Aorta (tissue), 5 donors: ENCODE measurements at places on chromosomes 7 and 10. TPM values are rescaled to one million over a fixed set of nuclear protein-coding genes. Genes with fewer than 3 reads are reported as not detected.

COL28A1 gene
- 1.6 TPM for total RNA-seq

CRHR2 gene
- 0.23 TPM for total RNA-seq

POM121C gene
- total RNA-seq, result 38.2 TPM

LRRN3 gene
- total RNA-seq, result 0.51 TPM

HMX3 gene
- not detected for total RNA-seq

FAM13C gene
- total RNA-seq, result 49.7 TPM

STX1A gene
- 14.7 TPM for total RNA-seq

CNTNAP2 gene
- total RNA-seq, result not detected

MACC1 gene
- total RNA-seq, result 1.7 TPM

MOGAT3 gene
- not detected for total RNA-seq

CHN2 gene
- total RNA-seq, result 22.0 TPM

AKR1B15 gene
- not detected for total RNA-seq

EPO gene
- total RNA-seq, result not detected

FGFR2 gene
- 13.1 TPM for total RNA-seq

GRCh38 chr7:35992436-35992835 lies 160.6 kb upstream of the EEPD1 start:
- peaks cover 1% of the 10 kb centered on the region for H3K4me1 ChIP-seq
- no peaks in the 10 kb centered on the region for H3K36me3 ChIP-seq
- no peaks in the 10 kb centered on the region for H3K27me3 ChIP-seq
- H3K4me3 ChIP-seq, result no peak overlapping the region

GRCh38 chr10:89078724-89079672 lies 88.4 kb downstream of the FAS start:
- H3K36me3 ChIP-seq, result no peaks in the 10 kb centered on the region
- no peaks in the 10 kb centered on the region for H3K27me3 ChIP-seq

DNA sequence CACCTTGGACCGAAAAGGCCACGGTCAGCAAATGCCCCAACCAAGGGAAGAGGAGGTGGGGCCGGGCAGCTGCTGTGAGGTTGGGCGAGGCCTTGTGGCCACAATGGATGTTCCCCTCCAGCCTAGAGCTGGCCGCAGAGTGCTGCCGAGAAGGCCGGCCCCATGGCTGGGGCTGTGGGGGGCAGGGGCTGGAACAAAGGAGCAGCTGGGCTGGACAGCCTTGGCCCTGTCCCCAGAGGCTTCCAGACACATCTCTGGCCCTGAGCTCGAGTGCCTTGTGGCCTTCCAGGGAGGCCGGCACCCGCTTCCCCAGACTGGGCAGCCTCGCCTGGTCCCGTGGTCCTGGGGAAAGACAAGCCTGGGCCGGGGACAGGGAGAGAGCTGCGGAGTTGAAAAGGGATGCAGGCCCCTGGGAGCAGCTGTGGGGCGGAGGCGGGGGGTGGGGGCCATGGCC lies 88.0 kb downstream of the PDGFA start:
- no peak for DNase-seq
- H3K4me1 ChIP-seq, result no peaks in the 10 kb centered on the region
- H3K4me3 ChIP-seq, result no peak overlapping the region
- H3K27me3 ChIP-seq, result no peaks in the 10 kb centered on the region
- H3K27ac ChIP-seq, result no peak overlapping the region

- no peaks in the 10 kb centered on the region for H3K4me1 ChIP-seq
- H3K27me3 ChIP-seq, result no peaks in the 10 kb centered on the region
- H3K27ac ChIP-seq, result no peak overlapping the region
- no peak for DNase-seq
Measured at GRCh38 chr10:130040351-130040750, 70.3 kb downstream of the C10orf143 start.

DNA sequence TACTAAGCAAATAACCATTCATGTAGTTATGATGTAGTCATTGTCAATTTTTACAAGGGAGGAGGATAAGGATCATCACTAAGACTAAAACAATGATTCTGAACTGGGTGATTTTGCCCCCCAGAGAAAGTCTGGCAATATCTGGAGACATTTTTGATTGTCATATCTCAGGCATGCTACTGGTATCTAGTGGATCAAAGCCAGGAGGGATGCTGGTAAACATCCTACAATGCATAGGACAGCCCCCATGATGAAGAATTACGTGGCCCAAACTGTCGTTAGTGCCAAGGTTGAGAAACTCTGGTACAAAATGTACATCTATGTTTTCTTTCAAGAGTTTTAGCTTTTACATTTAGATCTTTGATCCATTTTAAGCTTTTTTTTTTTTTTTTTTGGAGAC lies 57.3 kb downstream of the GBF1 start:
- no peak for DNase-seq
- no peak overlapping the region for H3K4me3 ChIP-seq
- no peak overlapping the region for H3K27ac ChIP-seq
- peaks cover 4% of the 10 kb centered on the region for H3K4me1 ChIP-seq
- no peaks in the 10 kb centered on the region for H3K27me3 ChIP-seq
- no peaks in the 10 kb centered on the region for H3K36me3 ChIP-seq

- H3K27ac ChIP-seq, result no peak overlapping the region
- no peaks in the 10 kb centered on the region for H3K27me3 ChIP-seq
- no peak overlapping the region for H3K4me3 ChIP-seq
- no peak for DNase-seq
- no peaks in the 10 kb centered on the region for H3K4me1 ChIP-seq
Measured at GRCh38 chr10:71404503-71405295, 8.0 kb downstream of the CDH23 start.

DNA sequence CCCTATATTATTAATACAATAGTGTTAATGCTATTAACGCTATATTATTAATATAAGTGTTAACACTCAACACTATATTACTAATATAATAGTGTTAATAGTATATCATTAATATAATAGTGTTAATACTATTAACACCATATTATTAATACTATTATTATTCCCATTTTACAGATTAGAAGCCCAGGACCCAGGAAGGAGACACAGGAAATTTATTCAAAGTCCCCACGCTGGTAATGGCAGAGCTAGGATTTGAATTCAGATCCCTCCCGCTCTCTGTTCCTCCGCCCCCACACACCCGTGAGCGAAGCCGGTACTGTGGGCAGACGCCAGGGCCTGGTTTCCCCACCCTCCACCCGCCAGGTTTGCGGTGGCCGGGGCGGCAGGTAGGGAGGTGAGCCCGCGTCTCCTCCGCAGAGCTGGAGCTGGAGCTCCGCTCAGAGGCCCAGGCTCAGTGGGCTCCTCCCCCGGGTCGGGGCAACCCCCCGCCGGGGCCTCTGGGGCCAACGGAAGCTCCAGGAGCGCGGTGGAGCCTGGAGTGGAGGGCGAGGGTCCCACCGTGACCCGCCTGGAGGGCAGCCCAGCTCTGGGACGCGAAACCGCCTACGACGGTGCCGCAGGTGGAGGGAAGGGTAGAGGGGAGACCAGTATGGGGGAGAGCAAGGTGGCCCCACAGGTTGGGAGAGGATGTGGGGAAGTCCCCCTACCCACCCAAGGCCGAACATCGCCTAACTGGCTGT lies at the start of gene TMEM225B:
TSS of gene TMEM225B (plus strand) at position 506 of the 740 bp plus-strand sequence. CDS start 6,122 bp downstream, outside the sequence.
- H3K4me1 ChIP-seq, result no peaks in the 10 kb centered on the region
- H3K27ac ChIP-seq, result no peak within 1 kb of the TSS
- no peak within 1 kb of the TSS for H3K4me3 ChIP-seq
- no peaks in the 10 kb centered on the region for H3K36me3 ChIP-seq
- DNase-seq, result no peak

- no peak overlapping the region for H3K27ac ChIP-seq
- no peaks in the 10 kb centered on the region for H3K36me3 ChIP-seq
- H3K27me3 ChIP-seq, result no peaks in the 10 kb centered on the region
- DNase-seq, result no peak
- H3K4me3 ChIP-seq, result no peak overlapping the region
Measured at GRCh38 chr7:101985903-101986734, 168.7 kb downstream of the CUX1 start.

DNA sequence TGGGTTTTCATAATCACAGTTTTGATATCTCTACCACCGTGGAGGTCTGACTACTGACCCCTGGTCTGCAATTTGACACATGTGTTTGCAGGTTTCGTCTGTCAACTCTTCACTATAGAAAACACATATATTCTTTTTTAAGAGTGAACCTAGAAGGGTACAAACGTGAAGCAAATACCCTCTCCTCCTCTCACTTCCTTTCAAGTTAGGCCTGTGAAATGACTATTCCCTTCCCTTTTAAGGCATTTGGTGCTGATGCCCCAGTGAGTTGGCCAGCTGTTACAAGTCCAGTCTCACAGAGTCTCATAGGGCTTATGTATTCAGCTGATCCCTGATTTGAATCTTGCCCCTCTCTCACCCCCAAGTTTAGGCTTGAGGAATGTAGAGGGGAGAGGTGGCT lies 742.0 kb upstream of the IGFBP3 start:
- no peaks in the 10 kb centered on the region for H3K36me3 ChIP-seq
- no peaks in the 10 kb centered on the region for H3K4me1 ChIP-seq
- no peak for DNase-seq
- H3K27ac ChIP-seq, result no peak overlapping the region
- no peaks in the 10 kb centered on the region for H3K27me3 ChIP-seq

GRCh38 chr10:28480628-28480965 lies 52.3 kb upstream of the WAC start:
- H3K27ac ChIP-seq, result no peak overlapping the region
- no peak overlapping the region for H3K4me3 ChIP-seq
- no peaks in the 10 kb centered on the region for H3K36me3 ChIP-seq
- DNase-seq, result no peak

- no peaks in the 10 kb centered on the region for H3K4me1 ChIP-seq
- H3K36me3 ChIP-seq, result no peaks in the 10 kb centered on the region
- DNase-seq, result no peak
- H3K27ac ChIP-seq, result no peak overlapping the region
- H3K4me3 ChIP-seq, result no peak overlapping the region
- H3K27me3 ChIP-seq, result no peaks in the 10 kb centered on the region
Measured at GRCh38 chr10:35765066-35765527, 123.0 kb upstream of the FZD8 start.

GRCh38 chr10:31343551-31343950 lies 24.5 kb downstream of the ZEB1 start:
- H3K27me3 ChIP-seq, result no peaks in the 10 kb centered on the region
- no peak for DNase-seq
- H3K36me3 ChIP-seq, result no peaks in the 10 kb centered on the region
- no peak overlapping the region for H3K27ac ChIP-seq
- no peak overlapping the region for H3K4me3 ChIP-seq

- no peaks in the 10 kb centered on the region for H3K4me1 ChIP-seq
- no peak overlapping the region for H3K4me3 ChIP-seq
- H3K27me3 ChIP-seq, result no peaks in the 10 kb centered on the region
- H3K36me3 ChIP-seq, result peaks cover 4% of the 10 kb centered on the region
- DNase-seq, result no peak
Measured at GRCh38 chr7:128849804-128850490, 12.7 kb upstream of the ATP6V1F start.

DNA sequence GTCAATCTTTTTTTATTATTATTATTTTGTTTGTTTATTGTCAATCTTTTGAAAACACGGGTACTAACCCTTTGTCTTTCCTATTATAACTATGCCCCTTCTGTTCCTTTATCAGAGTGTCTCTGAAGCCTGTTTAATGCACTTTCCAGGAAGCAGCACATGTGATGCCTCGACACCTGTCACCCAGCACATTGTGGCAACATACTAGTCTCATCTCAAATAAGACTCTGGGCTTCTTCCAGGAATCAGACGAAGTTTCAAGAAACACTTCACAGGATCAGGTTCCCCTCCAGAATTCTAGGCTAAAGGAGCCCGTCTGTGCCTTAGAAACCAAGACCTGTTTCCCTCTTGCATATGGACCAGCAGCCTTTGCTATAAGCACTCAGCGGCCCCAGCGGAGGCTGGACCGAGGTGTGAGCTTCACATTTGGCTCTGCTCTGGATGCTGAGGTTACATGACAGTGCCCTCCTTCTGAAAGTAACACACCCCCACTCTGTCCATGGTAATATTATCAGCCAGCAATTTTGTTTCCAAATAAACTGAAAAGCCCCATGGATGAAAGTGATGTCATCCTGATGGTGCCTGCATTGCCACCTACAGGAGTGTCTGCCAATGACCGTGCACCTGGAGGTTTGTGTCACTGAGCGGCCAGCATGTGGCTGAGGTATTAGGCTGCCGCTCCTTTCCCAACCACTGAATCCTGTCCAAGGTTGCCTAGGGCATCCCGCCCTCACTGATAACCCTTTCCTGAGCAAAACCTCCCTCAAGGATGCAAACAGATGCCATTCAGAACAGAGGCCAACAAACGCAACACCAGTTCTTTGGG lies 38.1 kb downstream of the MKI67 start:
- no peak overlapping the region for H3K4me3 ChIP-seq
- peaks cover 1% of the 10 kb centered on the region for H3K36me3 ChIP-seq
- H3K4me1 ChIP-seq, result no peaks in the 10 kb centered on the region
- H3K27me3 ChIP-seq, result no peaks in the 10 kb centered on the region
- no peak for DNase-seq

- H3K27me3 ChIP-seq, result no peaks in the 10 kb centered on the region
- H3K36me3 ChIP-seq, result no peaks in the 10 kb centered on the region
- no peaks in the 10 kb centered on the region for H3K4me1 ChIP-seq
Measured at GRCh38 chr10:55881588-55881987, 479.5 kb downstream of the ZWINT start.

DNA sequence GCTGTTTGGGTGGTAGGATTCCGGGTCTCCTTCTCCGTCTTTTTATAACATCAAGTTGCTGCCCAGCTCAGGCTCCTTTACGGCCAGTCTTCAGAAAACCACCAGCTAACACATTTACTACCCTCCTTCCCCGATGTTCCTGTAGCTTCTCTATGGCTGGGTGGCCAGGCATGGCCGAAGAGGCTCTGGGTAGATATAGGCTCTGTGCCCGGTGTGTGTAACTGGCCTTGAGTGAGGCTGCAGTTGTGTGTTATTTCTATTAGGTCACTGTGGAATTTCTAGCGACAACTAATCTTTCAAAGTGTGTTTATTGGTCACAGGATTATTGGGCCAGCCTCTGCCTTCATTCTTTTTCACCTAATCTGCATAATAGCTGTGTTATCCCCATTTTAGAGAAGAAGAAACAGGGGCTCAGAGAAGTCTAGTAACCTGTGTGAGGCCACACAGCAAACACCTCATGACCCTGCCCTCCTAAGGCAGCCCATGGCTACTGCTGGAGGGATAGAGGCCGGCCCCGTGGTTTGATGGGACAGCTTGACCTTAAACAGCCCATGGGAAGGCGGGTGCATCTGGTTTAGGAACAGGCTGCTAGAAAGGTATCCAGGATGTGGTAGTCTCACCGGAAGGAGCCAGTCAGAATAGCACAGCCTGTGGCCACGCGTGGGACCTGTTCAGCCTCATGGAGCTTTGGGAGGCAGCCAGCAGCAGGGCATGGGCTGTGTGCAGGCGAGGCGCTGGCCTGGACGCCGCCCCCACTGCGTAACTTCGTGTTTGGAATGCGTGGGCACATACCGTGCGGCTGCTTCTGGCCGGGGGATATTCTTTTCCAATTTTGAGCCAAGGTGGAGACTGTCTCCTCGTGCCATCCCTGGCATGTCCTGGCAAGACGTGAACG lies 29.7 kb downstream of the HTRA1 start:
- H3K27ac ChIP-seq, result no peak overlapping the region
- DNase-seq, result peak; percentile 81
- H3K4me3 ChIP-seq, result no peak overlapping the region

DNA sequence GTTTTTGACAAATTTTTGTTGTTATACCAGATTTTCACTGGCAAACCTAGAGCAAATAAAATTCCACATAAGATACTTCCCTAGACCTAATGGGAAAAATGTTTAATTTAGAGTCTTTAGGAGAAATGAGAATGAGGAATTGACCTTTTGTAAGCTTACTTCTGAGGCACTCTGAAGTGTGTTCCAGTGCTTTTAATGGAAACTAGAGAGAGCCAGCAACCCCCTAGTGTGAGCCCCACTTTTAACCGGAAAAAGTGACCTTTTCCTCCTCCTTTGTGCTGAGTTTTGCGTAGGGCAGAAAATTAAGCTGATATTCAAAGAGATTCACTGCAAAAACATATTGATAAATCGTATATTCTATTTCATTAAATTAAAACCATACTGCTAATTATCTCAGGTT lies 5.2 kb downstream of the IKZF1 start:
- H3K27me3 ChIP-seq, result no peaks in the 10 kb centered on the region
- DNase-seq, result no peak
- H3K27ac ChIP-seq, result no peak overlapping the region
- no peaks in the 10 kb centered on the region for H3K36me3 ChIP-seq
